ENCODE measurements at places on chromosomes 5 and 9. TPM values are rescaled to one million over a fixed set of nuclear protein-coding genes. Genes with fewer than 3 reads are reported as not detected.

The FBN2 gene
- total RNA-seq = 106 TPM

The GPX8 gene
- total RNA-seq = 40.9 TPM

- no peak for DNase-seq
- no peak overlapping the region for H3K27ac ChIP-seq
- H3K4me1 ChIP-seq = no peaks in the 10 kb centered on the region
- H3K27me3 ChIP-seq = peaks cover 3% of the 10 kb centered on the region
Observed at GRCh38 chr5:132253008-132253441, 4.5 kb upstream of the PDLIM4 start.

- peaks cover 4% of the 10 kb centered on the region for H3K4me1 ChIP-seq
- no peak overlapping the region for H3K4me3 ChIP-seq
- H3K27ac ChIP-seq = no peak overlapping the region
- peaks cover 4% of the 10 kb centered on the region for H3K36me3 ChIP-seq
- no peak for DNase-seq
- H3K27me3 ChIP-seq = peaks cover 4% of the 10 kb centered on the region
Observed at GRCh38 chr5:134553821-134554267, 28.4 kb downstream of the JADE2 start.

All from endothelial cell (in vitro differentiated cells).